BJ (cell line): ENCODE measurements at places on chromosomes 11 and 22. TPM values are rescaled to one million over a fixed set of nuclear protein-coding genes. Genes with fewer than 3 reads are reported as not detected.

DNA sequence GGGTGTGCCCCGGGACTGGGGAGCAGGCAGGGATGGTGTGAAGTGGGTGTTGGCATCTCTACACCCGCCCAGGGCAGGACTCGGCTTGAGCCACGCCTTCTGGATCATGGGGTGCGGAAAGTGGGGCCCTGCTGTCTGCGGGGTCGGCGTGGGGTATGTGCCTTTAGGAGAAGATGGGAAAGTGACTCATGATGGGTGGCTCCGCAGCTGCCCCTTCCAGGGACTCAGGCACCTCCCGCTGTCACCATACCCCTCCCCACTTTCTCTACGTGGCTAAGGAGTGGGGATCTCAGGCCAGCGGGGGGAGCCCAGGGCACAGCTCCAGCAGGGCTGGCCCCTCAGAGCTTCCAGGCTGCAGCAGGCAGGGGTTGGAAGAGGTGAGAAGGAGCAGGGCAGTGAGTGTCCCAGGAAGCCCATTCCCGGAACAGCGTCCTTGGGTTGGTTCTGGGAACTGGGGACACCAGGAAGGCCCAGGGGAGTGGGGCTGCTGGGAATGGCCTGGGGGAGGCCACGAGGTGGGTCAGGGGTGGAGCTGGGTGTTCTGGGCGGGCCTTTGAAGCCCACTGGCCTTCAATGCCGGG is 102.9 kb upstream of the FGF3 start:
- no peak for DNase-seq

- DNase-seq = peak; percentile 18
These were observed 39.4 kb upstream of the CFAP300 start for GRCh38 chr11:102007567-102008437.

DNA sequence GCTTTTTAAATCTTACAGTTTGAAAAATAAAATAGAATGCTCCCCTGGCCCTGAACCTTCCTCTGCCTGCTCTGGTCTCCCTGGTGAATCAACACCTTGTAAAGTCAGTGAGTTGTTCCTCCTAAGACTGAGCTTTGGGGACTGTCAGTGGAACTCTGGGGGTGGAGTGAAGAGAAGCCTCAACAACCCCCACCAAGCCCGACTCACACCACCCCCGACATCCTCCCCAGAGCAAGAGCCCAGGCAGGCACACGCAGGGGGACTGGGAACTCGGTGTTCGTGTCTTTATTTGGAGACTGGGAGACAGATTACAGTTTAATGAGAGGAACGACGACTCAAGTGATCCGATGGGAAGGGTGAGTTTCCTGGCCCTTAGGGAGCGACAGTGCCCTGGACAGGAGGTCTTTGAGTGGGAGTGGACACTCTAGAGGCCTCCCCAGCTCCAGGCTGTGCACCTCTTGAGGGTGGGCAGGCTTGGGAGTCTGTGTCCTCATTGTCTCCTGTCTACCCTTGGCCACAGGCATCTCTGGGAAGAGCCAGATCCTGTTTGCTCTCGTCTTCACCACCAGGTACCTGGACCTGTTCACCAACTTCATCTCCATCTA is 6.2 kb downstream of the KDELR3 start:
- no peak for DNase-seq

DNA sequence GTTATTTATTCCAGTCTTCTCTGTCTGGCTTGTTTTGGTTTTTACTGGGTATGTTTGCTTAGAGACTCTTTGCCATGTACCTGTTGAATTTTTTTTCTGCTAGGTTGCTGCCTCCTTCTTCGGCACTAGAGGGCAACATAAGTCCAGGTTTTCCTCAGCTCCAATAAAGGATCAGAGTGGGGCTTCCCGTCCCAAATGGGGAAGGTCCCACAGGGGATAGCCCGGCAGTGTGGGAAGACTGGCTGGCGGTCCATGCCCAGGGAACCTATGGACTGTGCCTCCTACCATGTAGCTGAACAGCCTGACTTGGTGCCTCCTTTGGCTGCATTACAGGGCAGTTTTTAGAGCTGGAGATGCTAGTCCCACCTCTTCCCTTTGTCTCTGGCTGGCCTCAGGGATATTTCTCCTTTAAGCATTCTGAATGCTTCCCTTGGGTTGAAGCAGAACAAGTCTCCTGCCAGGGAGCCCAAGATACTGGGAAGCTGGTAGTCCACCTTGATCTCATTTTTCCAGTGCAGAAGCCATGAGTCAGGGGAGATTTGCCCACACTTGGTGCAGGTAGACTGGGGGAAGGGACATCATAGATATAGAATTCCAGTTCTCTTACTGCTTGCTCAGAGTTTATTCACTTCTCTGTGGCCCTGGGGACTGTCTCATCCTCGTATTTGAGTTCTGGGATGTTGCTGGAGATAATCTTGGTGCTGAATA is 60.2 kb downstream of the BRD1 start:
- DNase-seq = no peak

- no peak for DNase-seq
These were observed 344.1 kb upstream of the SYN3 start for GRCh38 chr22:33402325-33402724.

GRCh38 chr11:32334822-32335221 is 100.5 kb downstream of the WT1 start:
- DNase-seq = no peak

GRCh38 chr11:13465909-13466371 is 2.9 kb upstream of the BTBD10 start:
- DNase-seq = no peak

DNA sequence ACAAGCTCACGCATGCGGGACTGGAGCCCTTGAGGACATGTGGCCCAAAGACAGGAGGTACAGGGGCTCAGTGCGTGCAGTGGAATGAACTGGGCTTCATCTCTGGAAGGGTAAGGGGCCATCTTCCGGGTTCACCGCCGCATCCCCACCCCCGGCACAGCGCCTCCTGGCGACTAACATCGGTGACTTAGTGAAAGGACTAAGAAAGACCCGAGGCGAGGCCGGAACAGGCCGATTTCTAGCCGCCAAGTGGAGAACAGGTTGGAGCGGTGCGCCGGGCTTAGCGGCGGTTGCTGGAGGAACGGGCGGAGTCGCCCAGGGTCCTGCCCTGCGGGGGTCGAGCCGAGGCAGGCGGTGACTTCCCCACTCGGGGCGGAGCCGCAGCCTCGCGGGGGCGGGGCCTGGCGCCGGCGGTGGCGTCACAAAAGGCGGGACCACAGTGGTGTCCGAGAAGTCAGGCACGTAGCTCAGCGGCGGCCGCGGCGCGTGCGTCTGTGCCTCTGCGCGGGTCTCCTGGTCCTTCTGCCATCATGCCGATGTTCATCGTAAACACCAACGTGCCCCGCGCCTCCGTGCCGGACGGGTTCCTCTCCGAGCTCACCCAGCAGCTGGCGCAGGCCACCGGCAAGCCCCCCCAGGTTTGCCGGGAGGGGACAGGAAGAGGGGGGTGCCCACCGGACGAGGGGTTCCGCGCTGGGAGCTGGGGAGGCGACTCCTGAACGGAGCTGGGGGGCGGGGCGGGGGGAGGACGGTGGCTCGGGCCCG is at the start of gene MIF:
MIF (plus strand) TSS at position 439 of the 765 bp plus-strand sequence; CDS start at position 531, 92 bp downstream.
- DNase-seq = peak; percentile 50

DNA sequence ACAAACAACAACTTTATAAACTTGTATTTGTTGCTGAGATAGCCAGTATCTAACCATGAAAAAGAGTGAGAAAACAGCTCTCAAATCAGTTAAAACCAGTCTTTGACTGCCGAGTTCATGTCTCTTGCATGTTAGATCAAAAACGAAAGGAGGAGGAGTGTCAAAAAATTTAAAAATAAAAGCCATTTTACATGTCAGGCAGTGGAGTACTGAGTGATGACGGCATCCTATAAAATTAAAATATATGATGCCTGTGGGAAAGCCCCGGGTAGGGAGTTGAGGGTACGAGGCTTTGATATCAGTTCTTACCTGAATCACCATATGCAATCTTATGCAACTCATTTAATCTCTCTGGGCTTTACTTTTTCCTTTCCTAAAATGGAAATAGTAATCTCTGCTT is 117.3 kb downstream of the ETS1 start:
- DNase-seq = no peak

DNA sequence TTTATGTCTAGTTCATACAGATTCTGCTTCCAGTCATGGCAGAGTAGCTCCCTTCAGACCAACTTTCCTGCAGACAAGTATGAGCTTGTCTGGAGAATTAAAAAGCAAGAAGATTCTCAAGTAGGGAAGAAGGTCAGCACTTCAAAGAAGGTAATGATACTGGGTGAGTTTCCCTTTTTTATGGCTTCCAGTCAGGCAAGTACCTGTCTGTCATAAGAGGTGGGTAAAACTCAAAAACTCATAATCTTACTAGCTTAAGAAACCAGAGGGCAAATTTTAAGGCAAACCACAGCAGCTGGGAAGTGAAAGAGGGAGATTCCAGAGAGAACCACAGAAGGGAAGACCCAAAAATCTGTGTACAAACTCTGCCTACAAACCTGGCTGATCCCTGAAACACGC is 54.2 kb downstream of the DENND5A start:
- DNase-seq = no peak

DNA sequence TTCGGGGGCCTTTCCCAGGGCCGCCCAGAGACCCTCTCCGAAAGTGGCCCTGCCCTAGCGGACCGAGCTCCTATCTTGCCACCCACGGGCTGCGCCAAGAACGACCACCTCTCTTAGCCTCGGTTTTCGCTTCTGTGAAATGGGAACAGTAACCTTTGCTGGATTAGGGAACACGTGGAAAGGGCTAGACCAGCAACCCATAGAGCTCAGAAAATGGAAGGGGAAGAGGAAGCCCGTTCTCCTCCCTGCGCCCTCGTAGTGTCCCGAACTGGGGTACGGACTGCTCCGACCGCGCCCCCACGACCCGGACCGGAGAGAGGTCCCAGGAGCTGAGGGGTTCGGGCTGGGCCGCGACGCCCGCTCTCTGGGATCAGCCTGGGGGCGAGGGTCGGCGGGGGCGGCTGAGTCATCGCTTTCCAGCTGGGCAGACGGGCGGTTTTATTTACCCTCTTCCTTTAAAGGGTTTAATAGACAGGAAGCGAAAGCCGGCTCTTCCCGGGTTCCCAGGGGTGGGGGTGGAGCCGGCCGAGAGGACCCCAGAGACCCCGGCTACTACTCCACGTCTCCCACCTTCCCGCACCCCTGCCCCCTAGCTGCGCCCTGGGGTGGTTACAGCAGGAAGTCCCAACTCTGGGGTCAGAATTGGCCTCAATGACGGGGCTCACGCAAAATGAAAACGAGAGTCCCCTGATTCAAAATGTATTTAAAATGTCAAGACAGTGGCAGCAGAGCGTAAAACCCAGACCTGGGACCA is 907 bp upstream of the PHLDA2 start:
- no peak for DNase-seq

DNA sequence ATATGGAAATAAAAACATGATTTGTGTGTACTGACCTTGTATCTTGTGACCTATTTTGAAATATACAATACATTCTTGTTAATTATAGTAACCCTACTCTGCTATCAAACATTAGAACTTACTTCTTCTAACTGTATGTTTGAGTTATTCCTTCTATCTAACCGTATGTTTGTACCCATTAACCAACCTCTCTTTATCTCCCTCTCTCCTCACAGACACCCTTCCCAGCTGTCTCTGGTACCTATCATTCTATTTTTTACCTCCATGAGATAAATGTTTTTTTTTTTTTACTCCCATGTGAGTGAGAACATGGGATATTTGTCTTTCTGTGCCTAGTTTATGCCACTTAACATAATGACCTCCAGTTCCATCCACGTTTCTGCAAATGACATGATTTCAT is 128.7 kb downstream of the DDX10 start:
- no peak for DNase-seq

DNA sequence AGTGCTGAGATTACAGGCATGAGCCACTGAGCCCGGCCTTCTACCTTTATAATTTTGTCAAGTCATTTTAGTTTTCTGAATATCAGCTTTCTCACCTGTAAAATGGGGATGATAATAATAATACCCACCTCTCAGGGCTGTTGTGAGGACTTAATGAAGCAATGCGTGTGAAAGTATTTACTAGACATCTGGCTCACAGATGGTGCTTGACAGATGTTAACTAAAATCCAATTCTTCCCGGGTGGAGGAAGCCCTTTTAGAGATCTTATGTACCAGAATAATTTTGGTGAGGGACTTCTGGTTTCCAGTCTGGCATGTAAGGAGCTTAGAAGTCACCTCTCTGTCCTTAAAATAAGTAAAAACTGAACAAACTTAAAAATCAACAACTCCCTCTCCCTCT is 43.7 kb upstream of the NUP160 start:
- no peak for DNase-seq

DNA sequence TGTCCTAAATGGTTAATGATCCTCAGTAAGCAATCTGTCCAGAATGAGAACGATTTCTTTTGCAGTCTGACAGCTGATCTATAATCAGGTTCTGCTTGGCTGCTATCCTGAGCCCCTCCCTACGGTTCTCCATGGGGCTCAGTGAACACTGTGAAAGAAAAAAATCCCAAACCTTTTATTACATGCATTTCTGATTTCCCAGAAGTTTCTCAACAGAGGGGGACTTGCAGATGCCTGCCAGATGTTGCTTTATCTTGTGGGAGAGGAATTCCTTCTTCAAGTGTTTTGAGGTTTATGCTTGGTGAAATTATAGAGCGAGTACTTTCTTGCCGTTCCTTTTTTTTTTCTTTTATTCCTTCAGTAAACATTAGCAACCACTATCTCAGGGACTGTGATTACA is 531.9 kb upstream of the ISX start:
- DNase-seq = no peak

DNA sequence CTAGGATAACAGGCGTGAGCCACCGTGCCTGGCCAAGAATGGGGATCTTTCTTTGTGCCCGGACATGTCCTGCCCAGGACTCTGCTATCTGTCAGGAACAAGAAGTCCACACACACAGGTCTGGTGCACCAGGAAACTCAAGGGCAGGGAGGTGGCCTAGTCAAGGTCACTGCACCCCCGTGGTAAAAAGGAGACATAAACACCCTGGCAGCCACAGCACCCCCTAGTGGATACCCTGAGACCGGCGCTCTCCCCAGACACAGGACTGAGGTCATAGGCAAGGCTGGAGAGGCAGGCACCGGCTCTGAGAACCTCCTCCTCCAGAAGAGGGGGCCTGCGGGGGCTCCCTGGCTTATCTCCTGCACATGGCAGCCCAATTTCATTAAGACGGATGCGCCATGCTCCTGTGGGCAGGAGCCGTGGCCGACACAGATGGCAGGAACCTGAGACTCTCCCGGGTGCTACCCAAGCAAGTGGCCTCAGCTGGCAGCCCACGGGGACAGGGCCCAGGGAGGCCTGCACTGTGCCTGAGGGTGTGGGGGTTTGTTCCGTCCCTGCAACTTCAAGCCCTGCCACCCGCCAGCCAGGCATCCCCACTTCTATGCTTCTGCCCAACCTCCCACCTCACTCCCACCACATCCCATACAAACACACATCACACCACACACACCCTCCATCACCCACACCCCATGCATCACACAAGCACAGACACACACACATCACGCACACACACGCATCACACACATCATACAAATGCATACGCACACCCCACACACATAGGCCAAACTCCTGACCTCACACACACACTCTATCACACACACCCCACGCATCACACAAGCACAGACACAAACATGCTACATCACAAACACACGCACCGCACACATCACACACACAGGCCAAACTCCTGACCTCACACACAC is 19.6 kb downstream of the MACROD1 start:
- no peak for DNase-seq

ARHGAP8 gene
- polyA plus RNA-seq = 0.18 and 0.39 TPM in 2 replicates

CCDC157 gene
- 1.3 and 1.6 TPM in 2 replicates for polyA plus RNA-seq

TREH gene
- polyA plus RNA-seq = not detected in 2 replicates

CLTCL1 gene
- polyA plus RNA-seq = 11.4 and 14.0 TPM in 2 replicates

CD3G gene
- polyA plus RNA-seq = not detected in 2 replicates

APOA4 gene
- polyA plus RNA-seq = not detected in 2 replicates

NAALAD2 gene
- polyA plus RNA-seq = not detected in 2 replicates
